ENCODE measurements at places on chromosomes 16 and 17.

DNA sequence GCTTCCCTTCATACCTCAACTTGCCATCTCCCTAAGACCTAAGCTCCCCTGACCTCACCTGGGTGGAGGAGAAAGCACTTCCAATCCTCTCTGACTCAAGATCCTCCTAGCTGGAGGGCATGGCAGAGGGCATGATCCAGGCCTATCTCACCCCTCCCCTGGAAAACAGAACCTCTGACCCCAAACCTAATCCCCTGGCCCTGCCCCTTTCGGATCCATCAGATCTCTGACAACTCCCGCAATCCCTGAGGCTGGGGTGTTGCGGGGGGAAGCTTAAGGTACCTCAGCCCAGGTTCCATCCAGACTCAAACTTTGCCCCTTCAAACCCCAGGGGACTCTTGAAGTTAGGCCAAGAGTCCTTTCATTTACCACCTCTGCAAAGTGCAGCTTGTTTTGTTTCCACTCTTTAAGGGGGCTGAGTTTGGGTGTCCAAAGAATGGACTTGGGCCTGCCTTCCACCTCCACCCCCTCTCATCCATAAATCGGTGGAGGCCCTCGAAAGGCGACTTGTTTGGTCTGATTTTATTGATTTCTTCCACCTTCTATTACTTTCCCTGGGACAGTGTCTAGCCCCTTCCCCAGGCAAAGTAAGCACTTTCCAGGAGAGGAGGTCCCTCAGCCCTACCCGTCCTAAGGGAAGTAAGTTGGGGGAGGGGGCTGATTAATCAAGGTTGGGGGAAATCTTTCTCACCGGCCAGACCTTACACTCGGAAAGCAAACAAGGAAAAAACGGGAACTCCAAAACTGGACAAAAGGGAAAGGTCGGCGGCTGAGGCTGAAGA, 2.6 kb downstream of the EPOP start:
- DNase-seq: no peak

GRCh38 chr16:84754956-84755672, 55.3 kb downstream of the USP10 start:
- DNase-seq: no peak

DNA sequence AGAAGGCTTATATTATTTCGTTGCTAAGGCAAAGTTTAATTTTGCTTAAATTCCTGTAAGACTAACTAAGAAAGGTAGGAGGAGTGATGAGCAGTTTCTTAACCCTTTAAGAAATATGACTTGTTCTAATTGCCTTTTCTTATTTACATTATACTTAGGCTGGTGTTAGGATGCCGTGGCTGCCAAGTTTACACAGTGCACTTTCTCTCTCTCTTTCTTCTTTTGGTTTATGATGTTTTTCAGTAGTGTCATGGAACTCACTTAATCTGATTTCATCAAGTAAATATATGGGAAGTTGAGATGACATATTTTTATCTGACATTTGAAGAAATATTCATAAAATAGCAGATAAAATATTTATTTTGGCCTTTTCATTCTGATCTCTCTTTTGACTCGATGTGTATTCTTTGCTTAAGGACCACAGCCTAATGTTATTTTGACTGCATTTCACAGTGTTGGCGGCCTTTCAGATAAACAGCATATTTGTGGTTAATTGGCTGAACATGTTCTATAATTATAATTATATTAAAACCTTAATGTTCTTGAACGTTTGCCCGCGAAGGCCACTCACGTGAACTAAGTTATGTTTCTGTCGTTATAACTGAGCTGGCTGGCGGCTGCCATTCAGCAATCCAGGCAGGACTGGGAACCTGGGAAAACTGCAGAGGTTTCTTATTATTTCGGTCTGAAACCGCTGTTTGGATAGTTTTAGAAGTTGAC, 191.6 kb downstream of the WWOX start:
- DNase-seq: peak; percentile 50

DNA sequence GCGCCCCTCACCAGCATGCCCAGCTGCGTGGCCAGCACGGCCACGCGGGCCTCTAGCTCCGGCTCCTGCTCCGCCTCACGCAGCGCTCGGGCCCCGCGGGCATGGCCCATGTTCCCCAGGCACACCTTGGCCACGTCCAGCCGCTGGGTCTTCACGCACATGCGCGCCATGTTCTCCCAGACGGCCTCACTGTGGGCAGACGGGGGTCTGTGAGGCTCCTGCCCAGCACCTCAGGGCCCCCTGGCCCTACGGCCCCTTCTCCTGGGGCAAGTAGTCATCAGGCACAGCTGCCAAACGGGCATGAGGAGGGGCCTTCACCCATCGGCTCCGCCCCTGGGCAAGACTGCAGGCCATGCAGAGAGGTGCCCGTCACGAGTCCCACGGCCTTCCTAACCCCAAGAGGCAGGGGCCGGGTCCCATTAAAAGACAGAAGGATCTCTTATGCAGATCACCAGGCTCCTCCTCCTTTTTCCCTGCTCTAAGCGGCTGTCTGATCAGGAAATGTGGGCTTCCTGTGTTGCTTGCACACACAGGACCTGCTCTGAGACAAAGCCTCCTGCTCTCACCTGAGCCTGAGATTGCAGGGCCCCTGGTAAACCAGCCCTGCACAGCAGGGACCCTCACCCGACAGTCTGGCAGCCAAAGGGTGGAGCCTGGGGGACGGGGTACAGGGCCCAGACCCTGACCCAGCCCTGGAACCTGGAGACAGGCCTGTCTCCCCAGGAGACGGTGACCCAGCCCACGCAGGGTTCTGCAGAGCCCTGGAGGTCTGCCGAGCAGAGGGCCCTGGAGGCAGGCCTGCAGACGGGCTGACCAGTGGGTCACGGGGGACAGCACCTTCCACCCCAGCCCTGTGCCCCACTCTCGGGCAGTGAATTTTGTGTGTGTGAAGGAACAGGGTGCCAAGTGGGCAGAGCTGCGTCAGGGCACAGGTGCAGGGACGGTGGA, 6.6 kb upstream of the TMEM204 start:
- DNase-seq: no peak

DNA sequence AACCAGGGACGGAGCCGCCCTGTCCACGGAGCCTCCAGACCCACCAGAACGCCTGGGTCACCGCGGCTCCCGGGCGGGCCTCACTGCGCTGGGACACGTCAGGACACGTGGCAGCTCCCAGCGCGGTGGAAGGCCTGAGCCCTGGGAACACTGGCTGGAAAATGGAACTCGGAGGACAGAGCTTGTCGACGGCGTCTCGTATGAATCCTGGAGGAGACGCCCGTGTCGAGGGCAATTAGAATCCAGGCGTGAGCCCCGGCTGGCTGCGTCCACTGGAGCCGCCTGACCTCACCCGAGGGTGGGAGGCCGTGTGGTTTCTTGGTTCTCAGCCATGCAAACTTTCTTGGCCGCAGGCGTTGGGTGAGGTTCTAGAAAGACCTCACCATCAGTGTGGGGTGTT, 173.9 kb downstream of the LAT start:
- DNase-seq: no peak

- DNase-seq: no peak
These were observed at the start of gene EXOC3L1 for GRCh38 chr16:67190041-67190440. EXOC3L1 (minus strand) TSS chr16:67190136; CDS start chr16:67189676, 460 bp downstream.

GRCh38 chr17:50298018-50298417, 23.8 kb downstream of the TMEM92 start:
- DNase-seq: no peak

DNA sequence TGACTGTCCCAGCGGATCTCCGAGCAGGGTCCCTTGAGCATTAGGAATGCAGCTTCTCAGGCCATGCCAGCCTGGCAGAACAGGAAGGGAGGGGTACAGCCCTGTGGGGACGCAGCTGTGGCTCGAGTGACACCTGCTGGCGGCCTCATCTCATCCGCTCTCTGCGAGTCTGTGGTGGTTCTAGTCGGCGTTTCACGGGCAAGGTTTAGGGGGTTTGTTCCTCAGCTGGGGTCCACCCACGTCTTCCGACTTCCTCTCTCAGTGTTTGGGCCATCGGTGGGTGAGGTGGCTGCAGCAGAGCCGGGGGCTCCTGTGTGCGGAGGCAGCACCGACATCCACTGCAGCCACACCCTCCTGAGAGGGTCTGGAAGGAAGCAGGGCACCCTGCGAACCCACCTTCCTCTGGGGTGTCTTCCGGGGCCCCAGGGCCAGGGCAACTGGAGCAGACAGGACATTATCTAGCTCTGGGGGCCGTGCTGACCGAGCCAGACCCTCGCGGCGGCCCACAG, 33.3 kb downstream of the JPH3 start:
- peak; percentile 71 for DNase-seq

- no peak for DNase-seq
These were observed 38.1 kb downstream of the PHKB start for GRCh38 chr16:47499080-47499699.

GRCh38 chr17:77880711-77881450, 77.6 kb upstream of the TNRC6C start:
- DNase-seq: no peak

DNA sequence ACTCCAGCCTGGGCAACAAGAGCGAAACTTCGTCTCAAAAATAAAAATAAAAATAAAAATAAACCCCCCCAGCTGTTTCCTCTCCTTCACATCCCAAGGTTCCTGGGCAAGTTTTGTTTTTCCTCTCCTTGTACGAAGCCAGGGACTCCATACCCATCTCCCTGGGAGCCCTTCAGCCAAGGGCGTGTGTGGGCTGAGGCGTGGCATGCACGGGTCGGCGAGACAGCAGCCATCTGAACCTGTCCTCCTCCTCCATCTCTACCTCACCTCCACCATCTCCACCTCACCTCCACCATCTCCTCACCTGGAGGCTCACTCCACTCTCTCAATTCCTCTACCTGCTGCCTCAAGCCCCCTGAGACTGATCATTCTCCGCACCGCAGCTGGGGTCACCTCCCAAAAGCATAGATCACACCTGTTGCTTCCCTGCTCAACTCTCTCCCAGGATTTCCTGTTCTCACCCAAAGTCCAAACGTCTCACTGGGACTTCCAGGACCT, 16.9 kb downstream of the AANAT start:
- no peak for DNase-seq

GRCh38 chr16:88589441-88589840, 19.2 kb downstream of the ZC3H18 start:
- no peak for DNase-seq

DNA sequence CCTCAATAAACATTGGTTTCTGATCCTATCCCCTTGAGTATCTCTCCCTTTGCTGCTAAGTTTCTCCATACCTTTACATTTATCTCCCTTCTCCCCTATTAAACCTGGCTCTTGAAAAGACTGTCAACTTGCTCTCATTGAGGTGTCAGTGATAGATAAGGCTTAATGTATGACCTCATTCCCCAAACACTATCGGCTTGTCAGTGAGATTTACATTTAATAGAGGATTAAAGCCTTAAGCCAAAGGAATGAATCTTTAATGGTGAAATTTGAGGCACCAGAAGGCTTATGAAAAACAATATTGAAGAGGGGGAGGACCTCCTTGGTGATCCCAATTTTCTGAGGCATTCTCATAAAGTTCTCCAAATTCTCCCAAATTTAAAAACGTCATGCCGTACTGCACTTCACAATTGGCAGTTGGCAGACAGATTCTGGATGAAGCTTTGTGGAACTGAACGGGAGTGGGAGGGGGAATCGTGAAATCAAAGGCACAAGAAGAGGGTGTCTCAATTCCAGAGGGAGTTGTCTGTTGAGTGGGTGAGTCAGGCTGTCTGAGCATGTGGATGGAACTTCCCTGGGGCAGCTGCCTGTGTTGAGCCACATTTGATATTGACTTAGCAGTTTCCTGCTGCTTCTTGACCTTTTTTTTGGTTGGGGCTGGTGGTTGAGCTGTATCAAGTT, 478.8 kb downstream of the NPIPA7 start:
- no peak for DNase-seq

- no peak for DNase-seq
These were observed 242.4 kb downstream of the ZFHX3 start for GRCh38 chr16:72805486-72805885.

- no peak for DNase-seq
These were observed 12.4 kb upstream of the ZNF689 start for GRCh38 chr16:30622455-30623032.

- peak; percentile 64 for DNase-seq
These were observed 6.8 kb upstream of the KRTAP17-1 start for GRCh38 chr17:41322094-41322902.

DNA sequence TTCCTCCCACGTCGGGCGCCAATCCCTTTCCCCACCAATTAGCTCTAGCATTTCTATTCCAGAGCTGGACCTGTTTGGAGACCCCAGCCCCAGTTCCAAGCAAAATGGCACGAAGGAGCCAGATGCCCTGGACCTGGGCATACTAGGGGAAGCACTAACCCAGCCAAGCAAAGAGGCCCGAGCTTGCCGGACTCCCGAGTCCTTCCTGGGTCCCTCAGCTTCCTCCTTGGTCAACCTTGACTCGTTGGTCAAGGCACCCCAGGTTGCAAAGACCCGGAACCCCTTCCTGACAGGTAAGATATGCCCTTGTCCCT, 5.6 kb upstream of the SPATA20 start:
- no peak for DNase-seq

GRCh38 chr17:6574687-6575595, 18.6 kb upstream of the PITPNM3 start:
- no peak for DNase-seq

- peak; percentile 2 for DNase-seq
These were observed 270.7 kb downstream of the NTN1 start for GRCh38 chr17:9291912-9292560.

DNA sequence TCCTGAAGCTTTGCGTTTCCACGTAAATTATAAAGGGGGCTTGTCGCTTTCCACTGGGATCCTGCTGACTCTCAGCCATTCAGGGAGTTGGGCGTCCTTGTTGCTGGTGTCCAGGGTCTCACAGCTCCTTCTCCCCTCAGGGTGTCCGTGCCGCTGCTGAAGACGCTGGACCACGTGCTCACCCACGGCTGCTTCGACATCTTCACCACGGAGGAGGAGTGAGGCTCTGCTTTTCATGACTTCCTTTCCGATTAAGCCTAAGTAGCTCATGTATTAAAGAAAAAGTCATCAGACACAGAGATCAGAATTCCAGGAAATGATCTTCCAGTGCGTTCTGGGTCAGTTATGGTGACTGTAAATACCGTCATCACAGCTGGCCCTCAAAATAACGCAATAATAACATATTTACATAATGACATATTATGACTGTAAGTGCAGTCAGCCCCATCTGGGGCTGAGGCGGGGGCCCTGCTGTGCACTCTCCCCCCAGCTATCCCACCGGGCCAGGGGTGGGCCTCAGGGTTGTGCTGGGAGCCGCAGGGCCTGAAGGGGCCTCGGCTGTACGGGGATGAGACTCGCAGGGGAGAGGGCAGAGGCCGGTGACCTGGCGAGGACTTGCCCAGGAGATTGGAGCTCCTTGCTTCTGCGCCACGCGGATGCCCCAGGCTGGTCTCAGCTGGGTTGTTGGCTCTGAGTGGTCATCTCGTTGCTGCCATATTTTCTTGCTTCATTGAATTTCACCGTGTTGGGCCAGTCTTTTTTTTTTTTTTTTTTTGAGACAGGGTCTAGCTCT, 92.9 kb upstream of the ZNF750 start:
- DNase-seq: no peak

- DNase-seq: no peak
These were observed 45.9 kb upstream of the HS3ST3A1 start for GRCh38 chr17:13647543-13648021.

GRCh38 chr16:81238296-81239011, at the start of gene BCO1:
BCO1 (plus strand) TSS chr16:81238689; CDS start chr16:81238909, 220 bp downstream.
- no peak for DNase-seq

DNA sequence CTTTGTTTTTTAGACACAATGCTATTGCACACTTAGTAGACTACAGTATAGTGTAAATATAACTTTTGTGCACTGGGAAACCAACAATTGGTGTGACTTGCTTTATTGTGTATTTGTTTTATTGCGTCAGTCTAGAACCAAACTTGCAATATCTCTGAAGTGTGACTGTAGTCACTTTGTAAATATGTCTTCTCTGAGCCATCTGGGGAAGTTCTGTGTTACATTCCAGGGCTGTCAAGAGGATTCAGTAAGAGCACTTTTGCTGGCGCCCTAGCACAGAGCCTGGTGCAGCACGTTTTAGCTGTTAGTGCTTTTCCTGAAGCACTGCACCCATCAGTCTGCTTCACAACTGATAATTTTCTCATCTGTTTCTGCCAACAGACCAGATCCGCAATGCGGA, 73.2 kb downstream of the NT5M start:
- DNase-seq: no peak
